ENCODE measurements at places on chromosomes 2 and 18. TPM values are rescaled to one million over a fixed set of nuclear protein-coding genes. Genes with fewer than 3 reads are reported as not detected.

GRCh38 chr2:42928692-42929545 lies 136.5 kb upstream of the HAAO start:
- DNase-seq: no peak

- DNase-seq: peak; percentile 37
Observed at GRCh38 chr2:143193121-143193520, 63.9 kb downstream of the ARHGAP15 start.

DNA sequence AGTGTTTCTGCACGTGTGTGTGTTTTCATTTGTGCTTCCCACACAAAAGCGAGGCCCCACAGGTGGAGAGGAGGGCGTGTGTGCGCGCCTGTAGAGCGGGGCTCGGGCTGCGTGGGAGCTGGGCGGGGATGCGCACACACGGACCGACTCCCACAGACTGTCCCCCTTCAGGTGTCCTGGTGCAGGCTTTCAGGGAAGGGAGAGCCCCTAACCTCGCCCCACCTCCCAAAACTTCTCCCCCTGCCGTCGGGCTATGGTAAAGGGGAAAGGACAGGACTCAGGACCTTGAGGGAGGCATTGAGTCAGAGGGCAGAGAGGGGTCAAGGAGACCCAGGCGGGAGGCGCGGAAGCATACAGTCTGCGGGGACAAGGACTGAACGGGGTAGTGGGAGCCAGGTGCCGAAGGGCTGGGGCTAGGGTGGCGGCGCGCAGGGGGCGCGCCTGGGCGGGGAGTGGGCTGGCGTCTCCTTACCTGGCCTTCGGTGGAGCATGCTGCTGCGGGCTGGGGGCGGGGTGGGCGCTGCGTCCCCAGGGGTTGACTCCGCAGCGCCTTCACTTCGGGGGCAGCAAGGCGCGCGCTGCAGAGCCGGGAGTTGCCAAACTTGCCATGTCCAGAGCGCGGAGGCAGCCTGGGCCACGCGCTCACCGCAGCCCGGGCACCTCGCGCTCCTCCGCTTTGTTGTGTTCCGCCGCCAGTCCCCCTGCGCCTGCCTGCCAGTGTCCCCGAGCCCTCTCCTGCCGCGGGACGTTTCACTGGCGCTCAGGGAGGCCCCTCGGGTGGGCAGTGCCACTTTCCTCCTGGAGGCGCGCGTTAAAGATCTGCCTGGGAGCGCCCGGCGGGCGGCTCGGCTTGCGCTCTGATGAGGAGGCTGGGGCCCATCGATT lies 302.0 kb downstream of the NCKAP5 start:
- DNase-seq: no peak

DNA sequence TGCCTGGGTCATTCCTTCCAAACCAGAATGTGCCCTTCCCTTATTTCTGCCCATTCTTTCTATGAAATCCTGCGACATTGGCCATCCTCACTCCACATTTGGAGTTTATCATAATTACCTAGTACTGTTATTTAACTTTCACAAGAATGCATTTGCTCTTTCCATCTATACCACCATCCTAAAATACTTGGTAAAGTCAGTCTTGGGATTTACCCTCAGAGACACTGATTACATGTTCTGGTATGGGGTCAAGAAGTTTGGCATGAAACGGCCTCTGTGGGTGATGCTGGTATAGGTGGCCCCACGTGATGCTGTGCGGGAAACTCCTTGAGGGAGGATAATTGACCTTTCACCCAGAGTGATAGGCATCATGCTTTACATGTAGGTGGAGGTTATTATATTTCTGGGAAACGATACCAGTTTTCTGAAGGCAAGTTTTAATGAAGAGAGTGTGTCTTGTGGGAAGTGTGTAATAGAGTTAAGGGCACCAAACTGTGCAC lies 123.5 kb downstream of the FMNL2 start:
- DNase-seq: no peak

GRCh38 chr2:70790136-70790828 lies at the start of gene FIGLA:
Gene FIGLA, minus strand, starts transcription at chr2:70790643. Its CDS starts 5 bp downstream, at chr2:70790638.
- no peak for DNase-seq

DNA sequence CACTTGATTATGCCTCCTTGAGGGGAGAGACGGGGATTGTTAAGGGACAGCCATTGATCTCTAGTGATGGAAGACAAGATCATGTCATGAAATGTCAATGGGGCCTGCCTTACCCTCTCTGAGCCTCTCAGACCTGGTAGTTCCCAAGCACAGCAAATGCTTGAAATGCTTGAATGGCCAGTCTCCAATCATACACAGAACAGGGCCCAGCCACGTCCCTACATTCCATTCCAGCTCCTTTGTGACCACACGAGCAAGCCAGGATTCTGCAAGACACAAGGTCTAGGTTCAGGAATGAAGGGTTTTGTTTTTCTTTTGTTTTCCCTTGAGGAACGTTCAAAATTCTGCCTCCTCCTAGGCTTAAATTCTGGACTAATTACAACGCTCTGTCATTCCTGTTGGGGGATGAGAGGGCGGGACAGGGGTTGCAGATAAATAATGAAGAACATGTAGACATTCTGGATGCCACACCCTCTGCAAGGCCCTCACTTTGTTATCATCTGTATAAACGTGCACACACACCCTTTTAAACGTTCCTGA lies 98.1 kb upstream of the YPEL5 start:
- DNase-seq: no peak

- DNase-seq: no peak
Observed at GRCh38 chr2:18763338-18763737, 174.0 kb upstream of the NT5C1B start.

- peak; percentile 77 for DNase-seq
Observed at GRCh38 chr2:6780765-6781274, 84.9 kb downstream of the CMPK2 start.

Gene CD302
- 18.7 TPM for polyA plus RNA-seq

Gene LTBP1
- 59.7 TPM for polyA plus RNA-seq

DNA sequence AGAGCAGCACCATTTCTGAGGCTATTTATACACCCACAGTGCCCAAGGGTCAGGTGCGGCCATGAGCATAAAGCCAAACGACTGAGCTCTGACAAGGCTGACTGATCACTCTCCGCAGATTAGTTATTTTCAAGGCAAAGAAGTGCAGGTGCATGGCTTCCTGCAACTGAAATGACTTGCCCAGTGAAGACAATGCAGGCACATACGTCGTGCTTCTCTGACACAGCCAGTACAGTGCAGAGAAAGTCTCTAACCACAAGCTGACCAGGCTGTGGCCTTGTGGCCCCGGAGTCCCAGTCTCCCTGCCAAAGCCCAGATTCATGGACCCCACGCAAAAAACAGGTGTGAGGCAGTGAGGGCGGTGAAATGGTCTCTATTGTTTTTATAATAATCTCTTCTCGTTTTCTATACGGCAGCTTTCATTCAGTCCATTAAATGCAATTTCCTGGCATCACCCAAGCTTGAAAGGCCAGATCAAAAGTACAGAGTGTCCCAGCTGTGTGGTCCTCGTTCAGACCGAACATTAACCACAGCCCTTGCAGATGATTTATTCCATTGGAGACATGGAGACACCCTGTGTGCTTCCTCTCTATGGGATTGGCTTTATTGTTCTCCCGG lies 447.0 kb upstream of the ID2 start:
- DNase-seq: no peak

Gene ABCG8
- 0.05 TPM for polyA plus RNA-seq

DNA sequence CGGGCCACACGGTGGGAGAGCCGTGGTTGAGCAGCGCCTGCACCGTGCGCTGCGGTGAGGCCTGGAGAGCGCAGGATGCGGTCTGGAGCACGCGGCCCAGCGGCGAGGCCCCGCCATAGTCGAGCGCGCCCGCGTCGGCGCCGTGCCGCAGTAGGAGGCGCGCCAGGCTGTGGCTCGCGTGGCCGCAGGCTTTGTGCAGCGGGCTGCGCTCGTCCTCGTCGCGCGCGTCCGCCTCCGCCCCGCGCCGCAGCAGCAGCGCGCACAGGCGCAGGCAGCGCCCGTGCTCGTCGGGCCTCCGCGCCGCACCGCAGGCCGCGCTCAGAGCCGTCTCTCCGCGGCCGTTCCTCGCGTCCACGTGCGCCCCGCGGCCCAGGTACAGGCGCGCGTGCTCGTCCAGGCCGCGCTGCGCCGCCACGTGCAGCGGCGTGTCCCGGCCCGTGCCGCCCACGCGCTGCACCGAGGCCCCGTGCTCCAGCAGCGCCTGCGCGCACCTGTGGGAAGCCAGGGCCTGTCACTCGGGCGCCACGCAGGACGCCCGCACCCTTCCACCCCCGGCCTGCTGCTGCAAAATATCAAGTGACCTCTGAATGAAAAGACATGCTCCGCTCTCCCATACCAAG lies 46.3 kb upstream of the GBX2 start:
- DNase-seq: no peak

DNA sequence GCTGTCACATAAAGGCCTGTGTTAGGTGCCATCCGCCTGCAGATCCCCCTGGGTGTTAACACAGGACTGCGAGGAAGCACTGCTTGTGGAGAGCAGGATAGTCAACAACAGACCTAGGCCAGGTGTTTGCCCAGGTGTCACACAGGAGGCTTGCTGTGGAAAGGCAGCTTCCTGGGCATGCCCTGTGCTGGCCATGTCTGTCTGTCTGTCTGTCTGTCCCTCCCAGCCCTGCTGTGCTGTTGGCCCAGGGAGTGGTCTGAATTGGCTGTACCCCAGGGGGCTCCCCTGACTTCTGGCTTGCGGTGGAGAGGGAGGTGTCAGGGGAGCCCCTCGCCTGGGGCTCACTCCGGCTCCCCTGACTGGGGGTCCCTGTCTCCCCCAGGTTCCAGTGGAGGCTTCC lies 53.2 kb downstream of the SH3BP4 start:
- DNase-seq: no peak

GRCh38 chr18:79717555-79718074 lies 38.0 kb downstream of the CTDP1 start:
- DNase-seq: no peak

Gene CFLAR
- polyA plus RNA-seq: 31.2 TPM

Gene PRKAG3
- polyA plus RNA-seq: not detected

DNA sequence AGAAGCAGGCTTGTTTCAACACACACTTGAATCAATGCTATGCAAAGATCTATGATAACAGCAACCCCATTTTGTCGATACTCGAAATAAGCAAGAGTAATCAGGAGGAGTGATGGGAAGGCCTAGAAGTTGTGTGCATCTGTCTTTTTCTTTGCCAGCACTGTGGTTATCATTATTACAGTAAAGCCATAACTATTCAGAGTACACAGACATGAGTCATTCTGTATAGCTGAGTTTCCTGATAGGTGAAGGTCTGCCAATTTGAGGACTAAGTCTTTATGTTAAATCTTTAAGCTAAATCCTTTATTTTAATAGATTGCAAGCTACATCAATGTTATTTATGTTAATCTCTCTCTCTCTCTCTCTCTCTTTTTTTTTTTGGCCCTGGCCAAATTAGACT lies 1344.4 kb upstream of the CELF4 start:
- no peak for DNase-seq

DNA sequence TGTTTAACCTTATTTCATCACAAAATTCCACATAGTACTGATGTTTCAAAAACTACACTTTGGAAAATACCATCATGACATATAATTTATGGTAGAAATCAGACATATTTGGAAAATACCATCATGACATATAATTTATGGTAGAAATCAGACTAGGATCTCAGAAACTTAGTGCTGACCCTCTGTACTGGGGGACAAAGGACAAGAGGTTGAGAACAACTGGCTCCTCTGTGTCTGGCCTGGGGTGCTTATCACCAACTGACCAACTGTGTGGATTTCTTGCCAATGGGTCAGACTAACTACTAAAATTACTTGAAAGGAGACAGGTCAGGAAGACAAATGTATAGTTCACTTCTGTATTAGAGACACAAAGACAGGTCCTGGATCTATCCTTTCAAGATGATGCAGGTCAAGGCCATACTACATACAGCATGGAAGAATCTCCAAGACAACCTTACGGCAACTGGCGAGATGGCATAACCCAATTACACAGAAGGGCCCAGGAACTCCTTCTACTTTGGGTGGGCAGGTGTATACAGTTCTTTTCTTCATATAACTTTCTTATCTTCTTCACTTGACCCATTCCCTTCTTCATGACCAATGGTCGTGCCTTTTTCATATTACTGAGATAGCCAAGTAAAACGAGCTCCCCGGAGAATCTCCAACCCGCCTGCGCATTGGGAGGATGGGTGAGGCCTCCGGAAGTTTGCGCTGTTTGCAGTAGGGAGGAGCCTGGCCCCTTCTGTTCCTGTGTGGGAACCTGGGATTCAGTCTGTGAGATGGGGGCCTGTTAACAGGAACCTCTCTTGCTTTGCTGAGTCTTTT lies 290.5 kb downstream of the AGPS start:
- DNase-seq: no peak

GRCh38 chr2:55137024-55137958 lies 87.0 kb upstream of the RTN4 start:
- DNase-seq: no peak

DNA sequence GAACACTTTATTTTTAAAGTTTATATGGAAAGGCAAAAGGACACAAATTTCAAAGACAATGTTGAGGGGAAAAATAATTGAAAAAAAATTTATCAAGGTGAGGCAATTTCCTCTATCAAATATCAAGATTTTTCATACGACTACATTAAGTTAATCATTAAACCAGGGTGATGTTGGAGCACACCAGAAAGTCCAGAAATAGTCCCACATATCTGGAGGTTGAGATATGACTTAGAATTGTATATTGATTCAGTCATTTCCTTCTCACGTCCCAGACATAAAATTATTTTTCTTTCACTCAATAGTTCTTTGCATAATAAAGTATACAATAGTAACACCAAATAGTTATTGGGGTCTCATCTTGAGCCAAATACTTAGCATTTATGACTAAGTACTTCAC lies 605.1 kb downstream of the NUP35 start:
- no peak for DNase-seq
